ENCODE measurements at places on chromosomes 6 and 20. TPM values are rescaled to one million over a fixed set of nuclear protein-coding genes. Genes with fewer than 3 reads are reported as not detected.

The WFDC5 gene
- total RNA-seq, result not detected

The CRISP3 gene
- not detected for total RNA-seq

The PRSS35 gene
- not detected for total RNA-seq

The TMX4 gene
- total RNA-seq, result 14.4 TPM

The OOEP gene
- total RNA-seq, result not detected

The SCUBE3 gene
- total RNA-seq, result 0.05 TPM
